ENCODE measurements at places on chromosomes 11 and 22.

- no peak for DNase-seq
Observed at GRCh38 chr11:59534676-59535075, 23.3 kb downstream of the OR4D9 start.

DNA sequence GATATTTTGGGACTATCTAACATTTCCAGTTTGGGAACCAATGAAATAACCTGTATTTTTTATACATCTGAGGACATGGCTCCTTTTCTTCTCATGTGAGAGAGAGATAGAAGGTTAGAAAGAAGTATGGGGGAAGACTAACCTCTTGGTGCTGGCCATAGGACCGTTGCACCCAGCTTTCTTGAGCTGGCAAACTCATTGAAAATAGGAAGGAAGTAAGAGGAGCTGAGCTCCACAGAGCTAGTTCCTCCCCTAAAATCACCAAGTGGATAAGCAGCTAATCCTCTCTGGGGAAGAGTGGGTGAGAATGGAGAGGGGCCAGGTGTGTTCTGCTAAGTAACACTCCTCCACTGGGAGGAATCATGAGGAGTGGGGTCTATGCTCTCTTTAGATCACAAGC lies 387.4 kb upstream of the CADM1 start:
- DNase-seq, result no peak

DNA sequence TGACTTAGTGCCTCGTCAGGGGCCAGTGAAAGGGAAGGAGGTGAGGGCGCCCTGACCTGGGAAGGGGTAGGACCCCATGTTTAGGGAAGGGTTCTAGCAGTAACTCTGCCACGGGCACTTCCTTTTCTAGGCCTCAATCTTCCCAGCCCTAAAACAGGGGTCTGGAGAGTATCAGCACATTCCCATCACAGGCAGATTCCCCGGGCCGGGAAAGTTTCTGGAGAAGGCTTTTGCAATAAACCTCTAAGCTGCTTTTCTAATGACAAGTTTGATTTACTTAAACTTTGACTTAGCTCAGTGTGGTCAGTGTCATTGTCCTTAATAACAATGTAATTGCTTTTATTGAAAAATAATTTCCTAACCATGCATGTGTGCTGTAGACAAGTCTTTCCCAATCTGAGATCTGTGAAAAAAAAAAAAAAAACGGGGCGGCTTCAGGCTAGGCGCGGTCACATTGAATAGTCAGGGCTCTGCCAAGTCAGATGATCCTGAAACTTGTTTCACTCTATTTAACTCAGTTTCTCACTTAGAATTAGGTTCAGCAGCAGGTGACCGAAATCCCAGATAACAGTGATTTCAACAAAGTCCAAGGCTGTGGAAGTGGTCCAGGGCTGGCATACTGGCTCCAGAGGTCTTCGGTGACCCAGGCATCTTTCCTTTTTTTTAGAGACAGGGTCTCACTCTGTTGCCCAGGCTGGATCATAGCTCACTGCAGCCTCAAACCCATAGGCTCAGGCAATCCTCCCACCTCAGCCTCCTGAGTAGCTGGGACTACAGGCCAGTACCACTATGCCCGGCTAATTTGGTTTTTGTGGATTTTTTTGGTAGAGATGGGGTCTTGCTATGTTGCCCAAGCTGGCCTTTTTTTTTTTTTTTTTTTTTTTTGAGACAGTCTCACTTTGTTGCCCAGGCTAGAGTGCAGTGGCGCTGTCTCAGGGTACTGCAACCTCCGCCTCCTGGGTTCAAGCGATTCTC lies 19.5 kb upstream of the TAB1 start:
- no peak for DNase-seq

DNA sequence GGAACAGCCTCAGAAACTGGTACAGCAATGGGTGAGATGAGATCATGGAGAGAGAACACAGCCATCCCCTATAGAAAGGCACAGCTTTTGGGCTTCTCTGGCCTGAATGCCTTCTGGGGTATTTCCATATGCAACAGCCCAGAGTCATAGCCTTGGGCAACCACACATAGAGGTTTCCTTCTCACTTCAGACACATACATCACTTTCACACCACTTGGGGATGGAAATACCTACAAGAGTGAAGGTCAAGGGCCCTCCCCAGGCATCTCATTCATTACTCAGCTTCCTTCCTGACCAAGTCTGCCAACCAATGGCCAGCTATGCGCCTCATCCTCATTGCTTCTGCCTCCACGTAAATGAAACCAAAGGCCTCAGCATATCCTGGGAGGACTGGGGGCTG lies 17.7 kb upstream of the OLFML1 start:
- DNase-seq, result no peak

- no peak for DNase-seq
Observed at GRCh38 chr11:36281850-36282249, 7.4 kb downstream of the COMMD9 start.

GRCh38 chr22:41661088-41661487 lies 27.6 kb downstream of the SNU13 start:
- no peak for DNase-seq

DNA sequence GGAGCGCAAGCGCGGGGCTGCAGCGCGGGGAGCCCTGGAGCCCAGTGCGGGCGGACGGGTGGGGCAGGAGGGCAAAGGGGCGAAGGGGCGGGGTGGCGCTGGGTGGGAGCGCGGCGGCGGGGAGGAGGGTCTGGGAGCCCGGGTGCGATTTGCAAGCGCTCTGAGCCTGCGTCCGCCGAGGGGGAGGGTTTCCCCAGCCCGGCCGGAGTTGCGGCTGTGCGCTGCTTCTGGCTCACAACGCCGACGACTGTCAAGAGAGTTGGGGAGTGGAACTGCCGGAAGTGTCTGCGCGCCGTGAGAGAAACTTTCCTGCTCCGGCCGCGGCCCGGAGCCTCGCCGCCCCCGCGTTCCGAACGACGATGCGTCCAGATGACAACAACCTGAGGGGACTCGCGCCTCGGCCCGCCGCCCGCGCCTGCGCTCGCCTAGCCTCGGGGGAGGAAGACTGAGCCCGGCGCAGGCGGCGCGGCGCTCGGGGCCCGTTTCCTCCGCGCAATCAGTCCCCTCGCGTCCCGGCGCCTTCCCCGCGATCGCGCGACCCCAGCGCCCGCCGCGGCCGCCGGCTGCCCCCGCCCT lies at the start of gene ARHGAP42:
TSS of gene ARHGAP42 (plus strand) at position 235 of the 576 bp plus-strand sequence. CDS start 391 bp downstream, outside the sequence.
- peak; percentile 46 for DNase-seq

DNA sequence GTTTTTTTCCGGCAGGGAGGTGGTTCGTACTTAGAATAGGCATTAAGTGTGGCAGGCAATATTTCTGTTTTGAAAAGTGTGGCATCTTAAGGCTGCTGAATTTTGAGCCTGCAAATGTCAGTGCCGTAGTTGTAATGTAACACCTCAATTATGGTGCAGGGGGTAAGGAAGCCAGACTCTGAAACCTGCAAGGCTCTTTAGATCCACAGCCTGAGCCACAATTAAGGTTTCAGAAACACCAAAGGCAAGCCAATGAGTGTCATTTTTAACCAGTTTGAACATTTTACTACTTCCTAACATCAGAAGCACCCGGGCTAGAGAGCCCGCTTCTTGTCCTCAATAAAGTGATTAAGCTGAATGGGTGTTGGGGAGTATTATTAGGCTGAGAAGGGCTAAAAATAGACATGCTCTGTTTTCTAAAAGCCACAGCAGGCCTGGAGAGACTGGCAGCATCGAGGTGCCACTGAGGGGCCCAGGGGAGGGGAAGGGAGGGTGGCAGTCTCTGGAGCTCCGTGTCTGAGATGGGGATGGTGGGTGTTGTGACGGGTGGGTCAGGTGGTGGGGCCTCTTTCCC lies 113.4 kb downstream of the ZBTB16 start:
- peak; percentile 34 for DNase-seq

GRCh38 chr22:35842519-35842913 lies 124.8 kb downstream of the APOL5 start:
- DNase-seq, result no peak

DNA sequence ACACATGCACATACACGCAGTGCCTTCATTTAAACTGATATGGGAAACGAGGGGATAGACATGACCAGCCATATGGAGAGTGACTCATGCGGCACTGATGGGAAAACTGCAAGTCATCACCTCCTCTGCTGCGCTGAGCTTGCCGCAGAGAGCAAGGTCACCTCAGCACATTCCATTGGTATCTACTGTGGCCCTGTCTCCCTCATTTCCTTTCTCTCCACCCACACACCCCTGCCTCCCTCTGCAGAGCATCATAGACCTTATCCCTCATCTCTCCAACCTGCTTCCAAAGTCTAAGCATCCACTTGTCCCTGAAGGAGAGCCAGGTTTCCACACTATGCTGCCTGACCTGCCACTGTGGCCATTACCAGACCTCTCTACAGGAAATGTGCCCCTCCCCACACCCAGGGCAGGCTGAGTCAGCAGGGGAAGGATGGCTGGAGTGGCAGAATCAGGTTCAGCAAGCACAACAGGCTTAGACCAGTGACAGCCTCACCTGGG lies 116.9 kb upstream of the SNX19 start:
- peak; percentile 3 for DNase-seq

- no peak for DNase-seq
Observed at GRCh38 chr11:68829581-68829980, 12.1 kb downstream of the CPT1A start.

GRCh38 chr11:87924125-87924524 lies 251.1 kb downstream of the RAB38 start:
- DNase-seq, result no peak

DNA sequence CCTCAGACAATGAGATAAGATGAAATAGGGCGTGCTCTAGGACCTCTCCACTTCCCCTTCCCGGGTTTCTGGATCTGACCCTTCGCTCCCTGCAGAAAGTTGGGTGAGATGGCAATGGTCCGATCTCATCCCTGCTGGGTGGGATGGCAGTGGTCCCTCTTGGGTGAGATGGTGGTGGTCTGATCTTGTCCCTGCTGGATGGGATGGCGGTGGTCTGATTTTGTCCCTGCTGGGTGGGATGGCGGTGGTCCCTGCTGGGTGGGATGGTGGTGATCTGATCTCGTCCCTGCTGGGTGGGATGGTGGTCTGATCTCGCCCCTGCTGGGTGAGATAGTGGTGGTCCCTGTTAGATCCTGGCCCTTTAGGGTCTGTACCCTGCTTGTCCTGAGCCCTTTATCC lies 21.3 kb downstream of the ST14 start:
- DNase-seq, result no peak

DNA sequence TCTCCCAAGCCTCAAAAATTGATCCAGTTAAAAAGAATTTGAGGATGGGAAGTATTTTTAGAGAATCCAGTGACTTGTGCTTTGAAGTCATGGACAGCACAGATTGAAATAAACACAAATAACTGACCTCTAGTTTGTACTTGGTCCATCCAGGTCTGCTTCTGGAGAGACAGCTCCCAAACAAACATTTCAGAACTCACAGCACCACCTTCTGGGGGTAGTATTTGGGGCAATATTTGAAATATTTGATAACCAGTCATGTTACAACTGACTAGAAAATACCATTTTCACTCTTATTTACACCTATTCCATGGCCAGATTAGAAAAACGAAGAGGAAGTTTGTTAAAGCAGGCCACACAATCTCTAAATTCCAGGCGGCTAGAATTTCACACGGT lies 56.2 kb downstream of the CTSC start:
- no peak for DNase-seq

DNA sequence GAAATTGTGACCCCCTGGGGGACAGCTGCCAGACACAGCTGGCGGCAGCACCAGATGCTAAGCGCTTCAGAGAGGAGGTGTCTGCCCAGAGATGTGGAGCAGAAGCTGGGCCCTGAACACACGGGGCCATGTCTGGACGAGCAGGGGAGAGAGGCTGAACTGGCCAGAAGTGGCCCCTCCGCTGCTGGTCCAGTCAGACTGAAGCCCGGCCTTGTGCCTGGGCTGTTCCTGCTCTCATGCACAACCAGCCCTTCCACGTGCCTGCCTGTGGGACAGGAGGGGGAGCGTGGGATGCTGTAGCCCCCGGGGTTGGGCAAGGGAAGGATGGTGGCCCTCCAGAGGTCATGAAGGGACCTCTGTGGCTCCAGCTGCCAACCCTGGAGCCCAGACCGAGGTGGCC lies 1.8 kb downstream of the ADM2 start:
- no peak for DNase-seq

DNA sequence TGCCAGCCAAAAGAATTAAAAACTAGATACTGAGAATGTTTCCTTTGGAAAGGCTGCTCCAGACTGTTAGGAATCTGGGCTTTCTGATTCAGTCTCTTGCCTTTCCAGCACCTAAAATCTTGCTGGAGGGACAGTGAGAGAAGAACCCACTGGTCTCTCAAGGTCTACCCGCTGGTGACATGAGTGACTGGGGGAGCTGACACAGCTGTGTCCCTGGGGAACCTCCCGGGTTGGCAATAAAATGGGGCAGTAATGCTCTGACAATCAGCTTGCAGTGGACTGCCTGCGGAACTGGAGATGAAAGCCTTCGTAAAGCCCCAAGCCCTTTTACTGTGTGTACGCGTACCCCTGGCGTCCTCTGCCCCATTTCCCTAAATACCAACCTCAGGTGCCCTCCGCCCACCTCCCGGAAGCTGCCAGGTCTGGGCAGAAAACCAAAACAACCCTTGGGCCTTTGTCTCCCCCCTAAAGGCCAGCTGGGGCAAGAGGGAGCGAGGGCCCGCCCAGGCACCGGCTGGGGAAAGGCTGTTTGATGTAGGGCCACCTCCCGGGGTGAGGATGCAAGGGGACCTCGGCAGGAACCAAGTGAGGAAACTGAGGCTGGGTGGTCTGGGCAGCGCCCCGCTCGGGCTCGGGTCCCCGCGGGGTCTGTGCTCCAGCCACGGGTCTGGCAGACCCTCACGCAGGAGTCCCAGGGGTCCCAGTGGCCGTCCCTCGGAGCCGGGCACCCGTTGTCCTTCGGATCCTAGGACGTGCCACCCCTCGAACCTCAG lies 741 bp downstream of the CARS1 start:
- no peak for DNase-seq

DNA sequence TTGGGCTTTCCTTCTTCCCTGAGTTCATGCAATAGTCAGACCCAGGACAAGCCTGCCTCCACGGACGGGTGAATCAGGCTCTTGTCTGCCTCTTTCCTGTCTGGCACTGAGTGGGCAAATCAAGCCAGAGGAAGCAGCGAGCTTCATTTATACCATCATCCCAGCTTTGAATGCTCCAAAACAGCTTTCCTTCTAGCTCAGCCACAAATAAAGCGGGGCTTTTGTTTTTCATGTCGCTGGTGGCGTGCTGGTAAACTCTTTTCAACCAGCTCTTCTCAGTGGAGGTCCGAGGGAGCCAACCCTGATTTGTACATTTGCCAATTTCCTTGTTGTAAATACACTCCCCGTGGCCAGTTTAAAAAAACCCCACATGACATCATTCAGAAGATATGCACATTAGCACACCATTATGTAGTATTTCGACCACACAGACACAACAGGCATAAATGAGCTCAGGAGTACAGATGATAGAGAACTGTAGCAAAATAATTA lies 8.6 kb downstream of the C11orf91 start:
- peak; percentile 74 for DNase-seq
